ENCODE measurements at places on chromosomes 2 and 18. TPM values are rescaled to one million over a fixed set of nuclear protein-coding genes. Genes with fewer than 3 reads are reported as not detected.

GRCh38 chr18:46566111-46566510 is 90.9 kb downstream of the LOXHD1 start:
- H3K27ac ChIP-seq: no peak overlapping the region
- H3K4me1 ChIP-seq: no peaks in the 10 kb centered on the region
- no peaks in the 10 kb centered on the region for H3K27me3 ChIP-seq
- H3K4me3 ChIP-seq: no peak overlapping the region

DNA sequence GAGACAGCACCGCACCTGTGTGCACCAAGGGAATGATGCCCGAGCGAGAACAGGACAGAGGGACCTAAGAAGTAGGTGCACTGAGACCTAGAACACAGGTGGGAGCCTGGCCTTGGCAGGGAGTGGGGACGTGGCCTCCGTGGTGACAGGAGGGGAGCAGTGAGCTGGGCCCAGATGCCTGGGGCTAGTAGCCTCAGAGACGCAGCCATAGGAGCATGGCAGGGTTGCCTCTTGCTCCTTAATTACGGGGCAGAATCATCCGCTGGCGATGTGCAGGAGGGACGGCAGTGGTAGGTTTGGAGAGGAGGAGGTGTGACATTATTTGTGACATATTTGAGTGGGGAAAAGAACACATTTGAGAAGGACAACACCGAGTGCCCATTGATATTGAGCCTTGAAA is 57.0 kb upstream of the HPCAL1 start:
- H3K36me3 ChIP-seq: no peaks in the 10 kb centered on the region
- no peaks in the 10 kb centered on the region for H3K27me3 ChIP-seq
- no peak for DNase-seq
- H3K27ac ChIP-seq: no peak overlapping the region
- no peak overlapping the region for H3K4me3 ChIP-seq
- no peaks in the 10 kb centered on the region for H3K4me1 ChIP-seq

DNA sequence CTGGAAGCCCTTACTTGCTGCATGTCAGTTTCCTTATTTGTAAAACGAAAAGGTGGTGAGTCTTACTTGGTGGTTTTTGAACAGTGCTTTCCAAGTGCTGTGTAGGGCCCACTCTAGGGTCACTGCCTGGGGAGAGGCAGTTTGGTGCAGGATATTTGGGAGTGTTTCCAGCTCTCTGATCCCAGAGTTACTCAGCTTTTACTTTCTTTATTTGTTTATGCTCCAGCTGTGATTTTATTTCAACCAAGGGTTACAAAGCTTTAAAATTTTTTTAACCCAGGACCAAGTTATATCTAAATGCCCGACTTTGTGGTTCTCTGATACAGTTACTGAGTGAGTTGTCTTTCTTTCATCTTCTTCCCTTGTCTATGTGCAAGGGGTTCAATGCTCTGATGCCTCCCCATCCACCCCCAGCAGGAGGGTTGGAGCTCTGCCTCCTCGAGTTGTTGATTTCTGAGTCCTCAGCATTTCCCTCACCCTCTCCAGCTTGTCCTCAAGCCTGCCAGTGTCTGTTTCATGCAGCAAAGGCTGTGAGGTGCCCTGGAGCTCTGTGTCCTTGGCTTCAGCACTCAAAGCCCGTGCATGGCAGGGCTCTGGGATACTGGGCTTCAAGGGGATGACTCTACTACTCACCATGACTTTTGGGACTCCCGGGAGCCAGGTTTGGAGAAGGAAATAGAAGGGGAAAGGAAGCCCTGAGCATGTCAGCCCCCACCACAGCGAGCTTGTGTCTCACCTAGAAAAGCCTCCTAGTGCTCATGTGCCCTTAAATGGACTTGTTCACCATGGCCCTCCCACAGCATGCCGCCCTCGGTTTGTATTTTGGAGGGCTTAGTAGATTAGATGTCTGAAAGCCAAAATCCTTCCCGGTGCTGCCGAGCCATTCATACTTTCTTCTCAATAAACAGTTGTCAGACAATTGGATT is 236.8 kb downstream of the SETBP1 start:
- no peaks in the 10 kb centered on the region for H3K36me3 ChIP-seq
- no peaks in the 10 kb centered on the region for H3K27me3 ChIP-seq
- no peak overlapping the region for H3K4me3 ChIP-seq
- peak overlapping the region; percentile 65 for H3K27ac ChIP-seq

DNA sequence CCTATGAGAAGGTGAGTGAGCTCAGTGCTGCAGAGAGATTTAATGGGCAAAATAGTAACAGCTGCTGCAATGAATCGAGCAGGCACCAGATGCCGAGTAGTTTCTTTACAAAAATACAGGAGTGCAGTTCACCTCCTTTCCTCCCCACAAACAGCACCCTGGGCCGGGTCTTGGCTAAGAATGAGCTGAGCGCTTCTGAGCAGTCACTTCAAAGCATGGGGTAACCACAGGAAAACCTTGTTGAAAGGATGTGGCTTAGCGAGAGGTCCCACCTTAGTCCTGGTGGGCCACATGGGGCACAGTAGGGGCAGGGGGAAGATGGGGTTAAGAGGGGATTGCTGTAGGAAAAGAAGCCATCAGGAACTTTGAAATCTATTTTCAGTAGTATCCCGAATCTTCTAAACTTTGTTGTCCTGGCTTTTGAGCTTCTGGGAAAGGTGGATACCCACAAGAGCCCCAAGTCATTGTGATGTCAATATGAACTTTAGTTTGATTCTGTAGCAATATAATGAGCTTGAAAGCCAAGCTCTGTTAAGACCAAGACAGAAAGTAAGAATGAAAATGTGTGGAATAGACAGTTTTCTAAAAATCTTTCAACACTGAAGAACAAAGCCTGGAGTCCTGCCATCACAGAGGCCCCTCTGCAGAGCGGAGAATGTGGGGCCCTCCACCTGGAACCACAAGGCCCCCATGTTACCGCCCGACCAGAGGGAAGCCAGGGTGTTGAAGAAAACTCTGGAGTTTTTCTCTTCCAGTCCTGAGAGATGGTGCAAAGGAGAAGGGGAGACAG is 101.0 kb upstream of the ZNF236 start:
- H3K36me3 ChIP-seq: no peaks in the 10 kb centered on the region
- no peaks in the 10 kb centered on the region for H3K27me3 ChIP-seq
- H3K4me1 ChIP-seq: no peaks in the 10 kb centered on the region
- no peak overlapping the region for H3K4me3 ChIP-seq
- H3K27ac ChIP-seq: no peak overlapping the region
- no peak for DNase-seq

The PSMD14 gene
- 6.8 TPM for total RNA-seq

Data from uterus (tissue), 4 donors.